ENCODE measurements at places on chromosomes 5 and 9.

DNA sequence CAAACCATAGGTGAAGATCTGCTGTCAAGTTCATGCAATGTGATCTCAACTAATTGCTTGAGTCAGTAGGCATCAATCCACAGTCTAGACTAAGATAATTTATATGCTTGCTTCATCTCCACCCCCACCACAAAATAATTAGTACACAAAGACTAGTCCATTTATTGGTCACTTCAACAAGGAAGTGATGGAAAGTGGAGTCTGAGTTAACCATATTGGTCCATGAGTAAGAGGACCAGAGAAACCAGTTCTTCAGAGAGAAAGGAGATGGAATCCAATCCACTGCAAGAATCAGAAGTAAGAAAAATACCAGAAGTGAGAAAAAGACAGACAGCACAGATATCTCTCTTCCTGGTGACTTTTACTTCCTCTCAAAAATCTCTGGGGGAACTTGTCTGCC is 366.5 kb downstream of the CHSY3 start:
- no peak for DNase-seq

- DNase-seq, result no peak
These were observed 137.4 kb upstream of the PRR16 start for GRCh38 chr5:120326651-120327050.

GRCh38 chr5:174504266-174504726 is 220.1 kb upstream of the MSX2 start:
- DNase-seq, result no peak

GRCh38 chr9:106414042-106414441 is 448.9 kb upstream of the ZNF462 start:
- no peak for DNase-seq
